Stimulated activated CD8-positive, alpha-beta memory T cell treated with anti-CD3 and anti-CD28 coated beads, Interleukin-4, amount 100 ng/mL, for 48 hours (primary cell): ENCODE measurements at places on chromosomes 16 and 17.

GRCh38 chr16:48277158-48277557, 29.8 kb upstream of the ABCC11 start:
- DNase-seq, result no peak

- DNase-seq, result no peak
Observed at GRCh38 chr17:64687961-64688360, 25.9 kb upstream of the SMURF2 start.

DNA sequence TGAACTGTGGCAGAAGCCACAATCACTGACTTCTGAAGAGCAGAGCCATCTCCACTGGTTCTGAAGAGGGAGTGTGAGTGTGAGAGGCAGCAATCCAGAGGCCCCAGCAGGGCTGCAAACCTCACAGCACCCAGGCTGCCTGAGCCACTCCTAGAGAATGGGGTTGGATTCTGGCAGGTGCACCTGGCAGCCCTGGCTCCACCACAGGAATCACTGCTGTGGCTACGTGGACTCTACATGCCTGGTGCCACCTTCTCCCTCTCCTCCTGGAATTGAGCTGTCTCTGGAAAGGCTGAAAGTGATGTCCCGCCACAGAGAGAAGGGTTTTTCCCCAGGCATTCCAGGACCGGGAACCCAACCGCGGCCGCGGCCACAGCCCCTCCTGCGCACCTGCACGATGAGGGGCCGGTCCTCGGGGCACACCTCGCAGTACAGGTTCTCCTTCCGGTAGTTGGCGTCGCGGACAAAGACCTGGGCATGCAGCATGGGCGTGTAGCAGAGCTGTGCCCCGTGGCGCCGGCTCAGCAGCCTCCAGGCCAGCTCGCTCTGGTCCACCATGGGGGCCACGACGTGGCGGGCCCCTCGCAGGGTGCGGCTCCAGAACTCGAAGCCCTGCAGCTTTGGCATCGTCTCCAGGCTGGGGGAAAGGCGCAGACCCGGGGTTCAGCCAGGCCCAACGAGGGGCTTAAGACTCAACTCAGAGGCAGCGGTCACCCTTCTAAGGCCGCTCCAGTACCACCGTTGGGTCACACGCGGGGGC, 991 bp downstream of the DUS1L start:
- no peak for DNase-seq

- DNase-seq, result no peak
Observed at GRCh38 chr16:2196162-2196980, at the start of gene CASKIN1. TSS of gene CASKIN1 (minus strand) at chr16:2196605. CDS start at chr16:2196432, 173 bp downstream.

GRCh38 chr17:81093619-81094508, 58.9 kb downstream of the BAIAP2 start:
- DNase-seq, result no peak

DNA sequence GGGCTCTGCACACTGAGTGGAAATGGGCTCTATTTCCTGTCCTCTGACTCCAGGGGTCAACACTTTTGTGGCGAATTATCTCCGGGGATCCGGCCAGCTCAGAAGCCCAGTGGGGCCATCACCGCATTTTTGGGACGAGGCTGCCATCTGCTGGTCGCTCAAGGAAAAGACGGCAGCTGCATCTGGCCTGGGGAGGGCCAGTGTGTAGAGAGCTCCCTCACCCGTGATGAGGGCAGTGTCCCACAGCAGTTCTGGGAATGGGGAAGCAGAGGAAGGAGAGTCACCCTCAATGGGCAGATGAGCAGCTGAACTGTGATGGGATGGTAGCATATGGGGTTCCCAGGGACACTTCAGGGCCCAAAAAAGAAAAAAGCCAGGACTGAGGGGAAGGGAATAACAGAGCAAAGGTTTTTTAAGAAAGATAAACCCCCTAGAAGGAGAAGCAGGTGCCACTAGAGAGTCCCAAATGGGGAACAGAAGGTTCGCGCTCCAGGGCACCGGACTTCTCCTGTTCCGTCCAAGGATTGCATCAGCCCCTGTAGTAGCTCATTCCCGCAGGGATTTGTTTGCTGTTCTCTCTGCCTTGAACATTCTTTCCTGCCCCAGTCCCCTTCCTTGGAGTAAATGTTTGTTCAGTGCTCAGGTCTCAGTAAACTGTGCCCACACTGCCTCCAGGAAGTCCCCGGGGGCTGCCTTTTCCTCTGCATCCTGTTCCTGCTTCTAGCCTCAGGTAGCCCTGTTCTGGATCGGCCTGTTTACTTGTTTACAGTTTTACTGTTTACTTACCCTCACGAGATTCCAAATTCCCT, 9.3 kb upstream of the ABCC12 start:
- DNase-seq, result peak; percentile 84

GRCh38 chr17:2172077-2172851, 117.4 kb downstream of the HIC1 start:
- DNase-seq, result no peak

- DNase-seq, result no peak
Observed at GRCh38 chr17:38715216-38715943, 10.3 kb downstream of the MLLT6 start.

- DNase-seq, result no peak
Observed at GRCh38 chr16:82560805-82561325, 65.9 kb upstream of the CDH13 start.

GRCh38 chr17:75763613-75764416, 1.2 kb downstream of the GALK1 start:
- DNase-seq, result no peak

DNA sequence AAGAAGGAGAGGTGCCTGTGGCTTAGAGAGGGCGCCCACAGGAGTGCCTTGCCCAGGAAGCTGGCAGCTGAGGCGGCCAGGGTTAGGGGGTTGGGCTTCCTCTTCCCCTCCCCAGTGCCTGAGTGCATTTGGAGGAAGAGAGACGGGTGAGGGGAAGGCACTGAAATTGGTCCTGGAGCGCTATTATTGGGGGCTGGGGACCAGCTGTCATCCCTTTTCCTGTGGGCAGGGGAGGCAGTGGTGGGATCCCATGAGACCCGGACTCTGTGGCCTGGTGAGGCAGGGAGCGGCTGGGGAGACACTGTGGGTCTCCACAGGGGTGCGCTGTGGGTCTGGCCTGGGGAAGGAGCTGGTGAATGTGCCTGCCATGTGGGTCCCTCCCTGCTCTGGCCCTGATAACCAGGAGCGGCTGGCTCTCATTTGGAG, 259.7 kb downstream of the SEC14L1 start:
- peak; percentile 87 for DNase-seq

DNA sequence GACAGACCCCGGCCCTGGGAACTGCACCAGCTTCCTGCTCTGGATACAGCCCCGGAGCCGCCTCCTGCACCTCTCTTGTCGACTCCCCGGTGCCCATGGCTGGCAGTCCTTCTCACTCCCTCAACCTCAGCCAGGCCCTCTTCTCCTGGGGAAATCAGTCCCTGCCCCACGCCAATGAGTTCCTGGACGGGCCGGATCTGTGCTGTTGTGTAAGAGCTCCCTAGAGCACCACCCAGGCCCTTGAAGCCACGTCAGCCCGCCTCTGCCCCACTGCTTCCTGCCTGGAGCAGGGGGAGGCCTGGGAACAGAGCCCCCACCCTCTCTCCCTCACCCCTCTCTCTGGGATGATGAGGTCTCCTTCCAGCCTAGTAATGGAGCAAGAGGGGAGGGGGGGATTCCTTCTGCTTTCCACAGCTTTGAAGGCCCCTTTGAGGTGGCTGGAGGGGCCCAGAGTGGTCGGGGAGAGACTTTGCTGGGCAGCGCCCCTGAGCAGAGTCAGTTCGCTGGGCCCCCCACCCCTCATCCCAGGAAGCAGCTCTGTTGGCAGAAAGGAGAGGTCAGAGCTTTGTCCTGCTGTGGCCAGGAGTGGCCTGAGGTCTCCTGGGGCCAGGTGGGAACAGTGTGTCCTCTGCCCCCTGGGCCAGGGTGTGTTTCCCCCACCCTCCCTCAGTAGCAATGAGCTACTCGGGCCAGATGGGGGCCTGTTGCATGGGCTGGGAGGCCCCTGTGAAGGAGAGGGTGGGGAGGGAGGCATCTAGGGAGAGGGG, 3.8 kb downstream of the PRR29 start:
- DNase-seq, result no peak

DNA sequence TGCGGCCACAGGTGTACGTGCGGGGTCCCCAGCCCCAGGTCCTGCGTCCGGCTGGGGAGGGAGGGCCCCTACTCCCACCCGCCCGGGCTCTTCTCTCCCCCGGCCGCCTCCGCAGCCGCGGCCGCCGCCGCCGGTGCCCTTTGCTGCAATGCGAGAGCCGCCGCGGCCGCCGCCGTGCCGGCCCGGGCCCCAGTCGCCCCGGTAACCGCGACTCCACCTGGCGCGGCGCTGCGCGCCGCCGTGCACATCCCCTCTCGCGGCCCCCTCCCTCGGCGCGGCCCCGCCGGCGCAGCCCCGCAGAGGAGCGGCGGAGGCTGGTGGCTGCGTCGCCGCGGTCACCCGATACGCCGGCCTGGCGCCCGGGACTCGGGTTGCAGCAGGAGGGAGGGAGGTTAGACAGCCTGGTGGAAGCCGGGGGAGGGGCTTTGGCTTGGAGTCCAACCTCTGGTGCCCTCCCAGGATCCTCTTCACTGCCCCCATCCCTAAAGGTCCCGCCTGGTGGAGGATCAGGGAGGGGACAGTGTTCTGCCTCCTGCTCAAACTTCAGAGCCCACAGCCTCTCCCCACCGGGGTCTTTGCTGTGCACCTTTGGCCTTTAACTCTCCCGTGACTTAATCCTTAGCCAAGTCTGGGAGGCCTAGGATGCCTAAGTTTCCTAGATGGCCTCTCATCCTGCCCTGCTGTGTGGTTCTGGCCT, 32.9 kb downstream of the SRCIN1 start:
- no peak for DNase-seq

DNA sequence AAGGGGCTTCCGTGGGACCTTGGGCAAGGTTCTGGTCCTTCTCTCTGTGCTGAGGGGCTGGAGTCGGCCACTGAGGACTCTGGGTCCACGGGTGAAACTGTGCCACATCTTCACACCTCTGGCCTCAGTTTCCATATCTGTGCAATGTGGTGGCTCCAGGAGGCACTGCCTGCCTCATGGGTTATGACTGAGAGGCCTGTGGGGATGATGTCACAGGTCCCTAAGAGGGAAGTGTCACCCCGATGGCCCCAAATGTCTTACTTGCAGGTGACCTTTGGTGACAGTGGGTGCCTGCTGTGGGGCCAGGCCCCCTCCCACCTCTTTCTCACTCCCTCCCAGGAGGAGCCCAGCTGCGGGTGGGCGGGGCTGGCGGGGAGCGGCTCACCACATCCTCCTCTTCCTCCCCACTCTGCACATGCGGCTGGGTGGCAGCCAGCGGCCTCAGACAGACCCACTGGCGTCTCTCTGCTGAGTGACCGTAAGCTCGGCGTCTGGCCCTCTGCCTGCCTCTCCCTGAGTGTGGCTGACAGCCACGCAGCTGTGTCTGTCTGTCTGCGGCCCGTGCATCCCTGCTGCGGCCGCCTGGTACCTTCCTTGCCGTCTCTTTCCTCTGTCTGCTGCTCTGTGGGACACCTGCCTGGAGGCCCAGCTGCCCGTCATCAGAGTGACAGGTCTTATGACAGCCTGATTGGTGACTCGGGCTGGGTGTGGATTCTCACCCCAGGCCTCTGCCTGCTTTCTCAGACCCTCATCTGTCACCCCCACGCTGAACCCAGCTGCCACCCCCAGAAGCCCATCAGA, at the start of gene IL21R:
Gene IL21R, plus strand, starts transcription at position 407 of the 801 bp plus-strand sequence. CDS start 27,898 bp downstream, outside the sequence.
- peak; percentile 90 for DNase-seq

DNA sequence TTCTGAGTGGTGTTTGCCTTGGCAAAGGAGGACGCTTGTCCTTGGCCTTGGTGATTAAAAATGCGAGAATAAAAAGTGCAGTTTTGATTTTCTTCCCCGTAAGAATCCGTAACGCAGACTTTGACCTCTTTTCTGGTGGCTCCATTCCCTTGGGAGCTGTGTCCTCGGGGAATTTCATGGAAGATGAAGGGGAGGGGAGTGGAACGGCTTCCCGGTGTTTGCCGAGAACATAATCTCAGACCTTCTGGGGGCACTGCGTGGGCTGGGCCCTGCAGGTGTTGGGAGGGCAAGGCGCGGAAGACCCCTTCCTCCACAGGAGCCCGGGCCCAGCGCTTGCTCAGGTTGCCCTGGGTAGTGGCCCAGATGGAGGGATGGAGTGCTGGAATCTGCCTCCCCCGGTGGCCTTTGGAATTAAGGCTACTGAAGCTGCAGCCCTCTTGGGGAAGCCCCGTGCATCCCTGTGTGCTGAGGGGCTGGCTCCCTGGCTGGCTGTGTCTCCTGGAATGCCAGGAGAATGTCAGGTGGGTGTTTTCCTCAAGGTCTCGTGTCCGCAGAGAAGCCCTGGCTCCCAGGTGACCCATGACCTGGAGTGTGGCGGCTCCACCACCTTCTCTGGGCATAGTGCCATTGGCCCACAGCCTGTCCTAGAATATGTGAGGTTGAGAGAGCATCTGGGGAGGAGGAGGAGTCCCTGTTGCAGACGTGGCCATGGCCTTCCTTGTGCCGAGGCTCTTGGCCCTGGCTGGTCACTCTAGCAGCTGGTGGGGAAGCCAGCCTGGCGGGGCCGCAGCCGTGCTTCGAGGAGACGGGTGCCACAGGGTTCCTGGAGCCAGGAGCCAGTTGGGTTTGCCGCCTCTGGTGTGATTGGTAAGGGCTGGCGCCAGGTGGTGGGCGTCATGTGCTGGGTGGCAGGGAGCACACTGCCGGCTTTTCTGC, 3.1 kb downstream of the BAIAP2 start:
- DNase-seq, result no peak

- no peak for DNase-seq
Observed at GRCh38 chr16:67517661-67518423, 10.8 kb upstream of the RIPOR1 start.

GRCh38 chr17:4189280-4189679, 46.3 kb downstream of the CYB5D2 start:
- no peak for DNase-seq

DNA sequence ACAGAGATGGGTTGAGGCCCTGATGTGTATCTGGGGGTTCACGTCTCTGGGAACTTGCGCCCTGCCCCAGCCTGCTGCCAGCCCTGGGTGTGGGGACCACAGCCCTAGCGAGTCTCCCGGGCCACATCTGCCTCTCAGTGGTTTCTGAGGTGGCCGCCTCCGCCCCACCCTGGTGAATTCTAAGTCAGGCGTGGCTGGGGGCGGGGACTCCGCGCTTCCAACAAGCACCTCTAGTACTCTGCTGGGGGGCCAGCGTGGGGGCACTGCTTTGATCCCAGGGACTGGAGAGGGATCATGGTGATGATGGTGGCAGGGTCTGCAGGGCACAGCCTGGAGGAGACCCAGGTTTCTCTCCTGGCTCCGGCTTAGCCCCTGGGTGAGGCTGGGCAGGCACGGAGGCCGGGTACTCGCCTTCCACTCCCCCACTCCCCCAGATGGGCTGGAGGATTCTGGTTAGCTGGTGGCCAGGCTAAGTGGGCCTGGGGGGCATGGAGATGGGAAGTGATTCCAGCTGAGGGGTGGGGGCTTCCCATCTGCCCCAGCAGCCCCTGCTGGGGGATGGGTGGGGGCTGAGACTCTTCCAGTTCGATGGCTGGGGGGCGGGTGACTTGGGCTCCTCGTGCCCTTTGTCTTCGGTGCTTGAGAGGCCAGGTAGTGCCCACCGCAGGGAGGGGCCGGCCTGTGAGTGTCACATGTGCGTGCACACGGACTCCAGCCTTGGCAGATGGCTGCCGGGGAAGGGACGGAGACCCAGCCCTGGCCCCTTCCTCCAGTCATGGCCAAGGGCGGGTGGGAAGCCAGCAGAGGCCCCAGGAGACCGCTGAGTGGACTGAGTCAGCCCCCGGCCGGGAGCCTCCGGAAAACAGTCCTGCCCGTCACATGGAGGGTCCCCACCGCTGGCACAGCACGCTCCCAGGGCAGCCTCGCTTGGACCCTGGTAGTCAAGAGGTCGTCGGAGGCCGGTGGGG, 3.9 kb downstream of the GLIS2 start:
- peak; percentile 80 for DNase-seq

GRCh38 chr17:7094652-7095019, 14.6 kb upstream of the CLEC10A start:
- no peak for DNase-seq

GRCh38 chr17:12021623-12022140, 1.0 kb downstream of the MAP2K4 start:
- DNase-seq, result no peak

GRCh38 chr17:6572972-6573370, 16.6 kb upstream of the PITPNM3 start:
- DNase-seq, result no peak
